Fibroblast of skin of right biceps (primary cell): ENCODE measurements at places on chromosomes 2 and 18.

DNA sequence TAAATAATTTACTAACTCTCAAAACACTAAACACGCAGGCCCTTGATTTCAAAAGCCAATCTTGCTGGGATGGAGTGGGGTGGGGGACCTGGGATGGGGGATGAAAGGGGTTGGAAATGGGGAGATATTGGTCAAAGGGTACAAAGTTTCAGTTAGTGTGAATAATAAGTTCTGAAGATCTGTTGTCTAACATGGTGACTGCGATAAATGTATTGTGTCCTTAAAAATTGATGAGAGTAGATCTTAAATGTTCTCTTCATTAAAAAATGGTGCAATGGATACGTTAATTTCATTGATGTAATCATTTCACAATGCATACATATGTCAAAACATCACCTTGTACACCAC, 505 bp upstream of the ACYP2 start:
- no peak for DNase-seq

GRCh38 chr2:212941361-212941760, 210.1 kb downstream of the IKZF2 start:
- no peak for DNase-seq

DNA sequence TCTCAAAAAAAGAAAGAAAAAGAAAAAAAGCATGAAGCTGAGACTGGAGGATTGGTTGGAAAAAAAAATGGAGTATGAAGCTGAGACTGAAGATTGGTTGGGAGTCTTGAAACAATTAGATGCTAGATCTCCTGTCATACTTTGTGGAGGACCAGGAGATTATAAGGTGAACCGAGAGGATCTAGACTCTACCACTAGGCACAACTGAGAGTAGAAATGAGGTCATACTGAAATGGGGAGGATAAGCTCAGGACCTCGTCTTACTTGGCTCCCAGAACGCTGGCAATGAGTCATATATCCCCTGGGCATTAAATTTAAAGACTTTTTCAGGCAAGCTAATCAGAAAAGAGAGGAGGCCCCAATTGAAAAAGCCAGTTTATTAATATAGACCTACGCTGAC, 3.3 kb upstream of the ORC2 start:
- DNase-seq: peak; percentile 83

DNA sequence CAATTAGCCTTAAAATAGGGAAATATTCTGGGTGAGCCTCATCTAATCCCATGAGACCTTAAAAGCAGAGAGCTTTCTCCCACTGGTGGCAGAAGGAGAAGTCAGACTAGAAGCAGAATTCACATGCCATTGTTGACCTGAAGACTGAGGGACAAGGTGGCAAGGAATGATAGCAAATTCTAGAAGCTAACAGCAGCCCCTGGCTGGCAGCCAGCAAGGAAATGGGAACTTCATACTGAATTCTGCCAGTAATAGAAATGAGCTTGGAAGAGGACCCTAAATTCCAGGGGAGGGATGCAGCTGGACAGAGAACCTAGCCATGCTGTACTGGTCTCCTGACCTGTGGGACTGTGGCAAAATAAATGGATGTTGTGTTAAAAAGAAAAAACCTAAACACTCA, 19.5 kb downstream of the B3GNT7 start:
- no peak for DNase-seq

- DNase-seq: peak; percentile 5
These were observed 617.4 kb downstream of the CCDC85A start for GRCh38 chr2:56801214-56801613.

- peak; percentile 16 for DNase-seq
These were observed 206.2 kb downstream of the EXOC6B start for GRCh38 chr2:72619626-72620025.

DNA sequence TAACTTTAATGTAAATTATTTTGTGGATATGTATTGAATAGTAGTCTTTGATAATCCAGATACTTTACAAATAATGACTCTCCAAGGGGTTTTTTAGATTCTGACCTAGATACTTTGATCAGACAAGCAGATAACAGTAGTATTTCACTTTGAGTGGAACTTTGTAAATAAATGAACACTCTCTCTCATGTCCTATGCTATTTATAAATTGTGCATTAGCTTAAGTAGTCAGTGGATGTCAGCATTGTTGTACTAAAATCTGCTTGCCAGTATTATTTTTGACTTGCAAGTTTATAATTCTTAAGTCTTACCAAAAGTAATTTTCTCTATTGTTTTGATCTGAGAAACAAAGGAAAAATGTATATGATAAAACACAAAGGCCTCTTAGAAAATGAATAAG, 1113.1 kb upstream of the NRXN1 start:
- DNase-seq: no peak

DNA sequence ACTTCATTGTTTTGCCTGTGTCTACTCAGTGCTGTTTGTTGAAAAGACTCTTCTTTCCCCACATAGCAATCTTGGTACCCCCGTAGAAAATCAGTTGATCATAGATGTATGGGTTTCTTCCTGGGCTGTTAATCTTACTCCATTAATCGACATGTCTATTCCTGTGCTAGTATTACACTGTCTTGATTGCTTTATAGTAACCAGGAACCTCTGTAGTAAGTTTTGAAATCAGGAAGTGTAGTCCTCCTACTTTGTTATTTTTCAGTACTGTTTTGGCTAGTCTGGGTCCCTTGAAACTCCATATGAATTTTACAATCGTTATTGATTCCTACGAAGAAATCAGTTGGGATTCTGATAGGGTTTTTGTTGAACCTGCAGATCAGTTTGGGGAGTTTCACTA, 78.8 kb upstream of the FAM136A start:
- DNase-seq: no peak

GRCh38 chr2:241949736-241950412, 80.3 kb downstream of the RTP5 start:
- DNase-seq: no peak

DNA sequence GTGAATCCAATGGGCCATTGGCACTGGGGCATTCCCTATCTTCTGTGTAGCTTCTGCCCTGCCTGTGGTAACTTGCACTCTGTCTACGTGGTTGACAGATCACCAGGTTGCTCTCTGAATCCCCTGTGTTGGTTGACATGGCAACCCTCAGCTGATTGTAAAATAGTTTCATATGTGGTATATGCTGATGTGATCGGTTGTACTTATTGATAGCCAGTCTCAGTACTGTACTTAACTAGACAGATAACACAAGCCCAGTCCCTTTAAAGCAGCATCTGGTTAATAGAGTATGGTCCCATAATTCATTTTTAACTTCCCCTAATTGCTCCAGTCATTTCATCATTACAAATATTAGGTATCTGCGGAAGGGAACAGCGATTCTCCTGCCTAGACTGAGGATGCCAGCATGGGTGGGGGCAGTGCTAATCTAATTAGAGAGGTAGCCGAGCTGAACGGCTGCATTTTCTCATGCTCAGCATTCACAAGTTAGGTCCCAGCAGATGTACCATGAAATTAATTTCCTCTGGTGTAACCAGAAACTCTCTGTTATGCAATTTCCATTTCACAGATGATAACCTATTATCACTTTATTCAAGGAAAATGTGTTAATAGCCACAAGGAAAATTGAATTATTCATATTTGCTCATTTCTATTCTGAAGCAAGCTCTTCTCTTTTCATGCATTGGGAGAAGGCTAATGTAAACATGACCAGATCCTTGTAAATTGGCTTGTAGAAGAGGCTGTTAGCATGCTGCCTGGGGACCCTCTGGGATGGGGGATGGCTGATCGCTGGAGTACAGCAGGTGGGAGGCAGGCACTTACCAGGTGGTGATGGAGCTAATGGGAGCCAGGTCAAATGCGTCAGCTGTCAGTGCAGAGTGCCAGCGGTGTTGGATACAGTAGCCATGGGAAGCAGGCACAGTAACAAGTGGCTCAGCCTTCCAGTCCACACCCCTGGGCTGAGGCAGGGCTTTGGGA, 608.3 kb downstream of the GALR1 start:
- no peak for DNase-seq

- peak; percentile 69 for DNase-seq
These were observed 116.0 kb downstream of the TNS1 start for GRCh38 chr2:217886720-217887309.

DNA sequence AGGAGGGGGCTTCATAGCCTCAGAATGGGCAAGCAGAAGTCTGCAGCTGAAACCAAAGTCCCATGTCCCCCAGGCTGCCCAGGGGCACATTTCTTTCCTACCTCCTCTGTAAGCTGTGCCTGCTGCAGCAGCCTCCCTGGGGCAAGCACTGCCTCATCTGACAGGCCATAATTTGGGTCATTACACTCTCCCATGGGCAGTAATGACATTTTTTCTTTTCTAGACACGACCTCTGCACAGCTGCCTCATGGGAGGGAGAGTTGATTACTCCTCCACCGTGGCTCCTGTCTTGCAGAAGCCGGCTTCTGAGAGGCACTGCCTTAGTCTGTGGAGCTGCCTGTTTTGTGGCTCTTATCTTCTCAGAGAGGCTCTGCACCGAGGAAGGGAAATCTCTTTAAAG, 268.9 kb downstream of the TDRD15 start:
- no peak for DNase-seq

DNA sequence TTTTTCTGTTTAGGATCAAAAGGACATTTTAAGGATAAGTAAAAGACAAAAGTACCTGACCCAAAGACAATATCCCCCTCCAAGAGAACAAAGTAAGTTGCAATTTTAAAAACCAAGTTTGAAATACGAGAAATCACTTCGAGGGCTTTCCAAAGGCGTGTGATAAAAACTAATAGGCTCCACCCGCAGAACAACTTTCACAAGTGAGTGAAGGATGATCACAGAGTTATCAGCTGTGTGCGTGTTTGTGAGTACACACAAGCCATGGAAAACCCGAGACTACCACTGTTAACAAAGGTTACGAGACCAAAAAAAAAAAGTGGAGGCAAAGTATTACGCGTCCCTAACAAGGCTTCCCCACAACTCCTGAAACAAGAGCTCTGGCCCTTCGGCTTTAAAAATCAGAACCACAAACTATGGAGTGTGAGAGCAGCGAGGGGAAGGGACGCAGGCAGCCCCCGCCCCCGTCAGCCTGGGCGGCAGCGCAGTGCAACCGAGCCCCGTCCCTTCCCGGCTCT, 719 bp downstream of the SMAD2 start:
- no peak for DNase-seq

GRCh38 chr2:121748202-121748601, 7.2 kb upstream of the TSN start:
- peak; percentile 51 for DNase-seq

DNA sequence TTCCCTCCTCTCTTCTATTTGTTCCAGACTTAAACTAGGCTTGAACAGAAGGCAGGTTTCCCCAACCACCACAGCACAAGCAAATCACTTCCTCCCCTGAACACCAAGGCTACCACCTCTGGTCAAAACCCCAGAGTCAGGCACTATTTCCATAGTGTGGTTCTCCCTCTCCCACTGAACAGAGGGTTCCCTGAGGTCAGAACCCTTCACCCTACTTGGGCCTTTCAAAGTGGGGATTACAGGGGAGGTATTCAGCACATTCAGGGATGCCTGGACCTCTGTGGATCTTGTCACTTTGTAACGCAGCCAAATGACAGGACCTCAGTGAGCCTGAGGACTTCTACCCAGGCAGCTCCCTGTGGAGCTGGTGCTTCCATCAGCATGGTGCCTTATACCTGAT, 88.7 kb downstream of the TNS1 start:
- DNase-seq: no peak

DNA sequence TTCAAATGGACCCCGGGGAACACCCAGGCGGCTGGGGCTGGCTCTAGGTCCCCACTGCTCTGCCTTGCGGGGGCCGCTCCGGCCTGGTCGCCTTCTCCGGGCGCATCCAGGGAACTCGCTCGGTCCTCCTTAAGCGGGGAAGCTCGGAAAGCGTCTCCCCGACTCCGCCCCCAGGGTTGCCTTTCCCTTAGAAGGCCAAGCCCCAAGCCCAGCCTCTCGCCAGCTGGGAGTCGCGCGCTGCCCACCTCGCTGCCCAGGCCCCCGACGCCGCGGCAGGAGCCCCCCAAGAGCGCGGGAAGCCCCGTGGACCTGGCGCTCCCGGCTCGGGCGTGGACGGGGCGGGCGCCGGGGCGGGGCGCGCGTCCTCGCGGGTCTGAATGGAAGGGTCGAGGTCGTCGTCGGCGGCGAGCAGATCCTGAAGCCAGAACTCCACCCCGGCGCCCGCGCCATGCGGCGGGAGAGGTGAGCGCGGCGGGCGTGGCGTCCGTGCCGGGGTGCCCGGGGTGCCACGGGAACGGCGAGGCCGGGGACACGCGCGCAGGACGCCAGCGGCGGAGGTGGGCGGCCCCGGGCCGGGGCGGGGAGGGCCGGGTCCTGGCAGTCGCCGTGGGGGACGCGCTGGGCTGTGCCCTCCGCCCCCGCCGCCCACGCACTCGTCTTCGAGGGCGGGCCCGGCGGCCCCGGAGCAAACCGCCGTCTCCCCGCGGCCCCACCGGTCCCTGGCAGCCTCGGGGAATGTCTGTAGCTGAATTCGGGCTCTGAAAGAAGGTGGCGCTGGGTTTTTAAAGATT, at the start of gene BOK:
BOK (plus strand) TSS at position 214 of the 791 bp plus-strand sequence. CDS start 739 bp downstream, outside the sequence.
- DNase-seq: peak; percentile 77

DNA sequence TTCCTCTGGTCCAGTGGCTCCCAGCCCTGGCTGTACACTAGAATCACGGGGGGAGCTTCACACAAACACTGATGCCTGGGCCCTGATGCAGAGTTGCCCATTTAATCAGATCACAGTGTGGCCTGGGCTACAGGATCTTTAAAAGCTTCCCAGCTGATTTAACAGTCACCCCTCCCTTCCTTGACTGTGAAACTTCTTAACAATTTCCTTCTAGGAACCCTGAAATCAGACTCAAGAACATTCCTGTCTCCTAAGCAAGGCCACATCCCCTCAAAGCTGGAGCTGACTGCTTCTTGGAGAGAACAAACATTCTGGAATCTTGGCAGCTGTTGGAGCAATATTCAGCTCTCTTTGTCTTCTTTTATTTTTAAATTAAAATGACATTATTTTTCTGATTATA, 88.7 kb downstream of the ADD2 start:
- peak; percentile 36 for DNase-seq

DNA sequence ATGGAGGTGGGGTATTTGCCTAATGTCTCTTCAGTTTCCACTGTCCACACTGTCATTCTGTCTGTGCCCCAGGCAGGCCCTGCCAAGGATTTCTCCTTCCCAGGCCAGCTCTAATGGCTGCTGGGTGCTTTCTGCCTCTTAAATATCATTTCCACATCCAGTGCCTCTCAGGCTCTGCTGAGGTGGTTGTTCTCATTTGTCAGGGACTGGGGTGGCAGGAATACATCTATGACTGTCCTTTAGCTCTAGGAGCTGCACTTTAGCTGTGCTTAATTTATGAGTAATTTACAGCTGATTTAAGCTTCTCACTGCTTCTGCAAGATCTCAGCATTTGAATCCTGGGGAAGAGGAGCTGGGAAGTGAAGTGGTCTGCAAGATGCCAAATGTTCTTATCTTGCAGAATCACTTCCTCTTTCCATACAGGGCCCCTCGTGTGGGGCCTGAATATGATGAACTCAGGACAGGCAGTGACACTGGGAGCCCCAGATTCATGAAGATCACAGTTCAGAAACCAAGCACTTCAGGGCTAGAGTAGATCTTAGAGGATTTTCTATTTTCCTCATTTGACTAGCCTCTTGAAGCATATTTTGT, 150.2 kb downstream of the FSHR start:
- DNase-seq: no peak

GRCh38 chr2:164896634-164897355, 55.2 kb upstream of the COBLL1 start:
- DNase-seq: peak; percentile 82

- no peak for DNase-seq
These were observed 153.9 kb upstream of the LGALSL start for GRCh38 chr2:64300066-64300465.
